HS-27A (cell line): ENCODE measurements at places on chromosomes 16 and 17.

DNA sequence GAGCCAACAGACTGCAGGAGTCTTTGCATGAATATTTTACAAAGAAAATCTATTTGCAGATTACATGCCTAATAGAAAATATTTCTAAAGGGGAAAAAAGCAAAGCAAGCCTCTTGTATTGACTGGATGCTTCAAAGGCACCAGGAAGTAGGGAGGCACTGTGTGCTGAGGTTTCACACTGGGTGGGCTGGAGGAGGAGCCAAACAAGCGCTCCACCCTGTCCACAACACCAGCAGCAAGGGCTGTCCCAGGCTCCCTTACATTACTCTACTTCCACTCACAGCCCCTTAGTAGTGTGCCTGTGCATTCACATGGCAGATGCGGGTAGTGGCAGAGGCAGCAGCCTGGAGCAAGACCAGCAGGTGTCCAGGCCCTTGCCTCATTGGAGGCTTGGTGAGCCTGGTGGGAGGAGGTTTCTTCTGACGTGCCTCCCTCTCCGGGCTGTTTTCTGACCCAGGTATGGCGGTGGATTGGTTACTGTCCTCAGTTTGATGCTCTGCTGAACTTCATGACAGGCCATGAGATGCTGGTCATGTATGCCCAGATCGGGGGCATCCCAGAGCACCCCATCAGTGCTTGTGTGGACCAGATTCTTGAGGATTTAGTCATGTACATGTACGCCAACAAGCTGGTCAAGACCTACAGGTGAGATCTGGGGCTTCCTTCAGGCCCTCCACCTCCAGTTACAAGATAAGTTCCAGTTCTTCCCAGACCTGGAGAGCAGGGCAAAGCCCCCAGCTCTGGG lies 7.0 kb upstream of the CCNF start:
- DNase-seq: no peak

- DNase-seq: no peak
Observed at GRCh38 chr17:41394254-41394996, 3.0 kb downstream of the KRT31 start.

GRCh38 chr17:81891303-81891552 lies 158 bp downstream of the ALYREF start:
- no peak for DNase-seq

- DNase-seq: no peak
Observed at GRCh38 chr16:87344931-87345631, 27.9 kb upstream of the C16orf95 start.

- DNase-seq: no peak
Observed at GRCh38 chr17:81470944-81471817, 41.4 kb downstream of the ACTG1 start.

- no peak for DNase-seq
Observed at GRCh38 chr16:59249011-59249410, 514.9 kb upstream of the GOT2 start.

GRCh38 chr16:11063448-11064201 lies 119.3 kb downstream of the CLEC16A start:
- no peak for DNase-seq

DNA sequence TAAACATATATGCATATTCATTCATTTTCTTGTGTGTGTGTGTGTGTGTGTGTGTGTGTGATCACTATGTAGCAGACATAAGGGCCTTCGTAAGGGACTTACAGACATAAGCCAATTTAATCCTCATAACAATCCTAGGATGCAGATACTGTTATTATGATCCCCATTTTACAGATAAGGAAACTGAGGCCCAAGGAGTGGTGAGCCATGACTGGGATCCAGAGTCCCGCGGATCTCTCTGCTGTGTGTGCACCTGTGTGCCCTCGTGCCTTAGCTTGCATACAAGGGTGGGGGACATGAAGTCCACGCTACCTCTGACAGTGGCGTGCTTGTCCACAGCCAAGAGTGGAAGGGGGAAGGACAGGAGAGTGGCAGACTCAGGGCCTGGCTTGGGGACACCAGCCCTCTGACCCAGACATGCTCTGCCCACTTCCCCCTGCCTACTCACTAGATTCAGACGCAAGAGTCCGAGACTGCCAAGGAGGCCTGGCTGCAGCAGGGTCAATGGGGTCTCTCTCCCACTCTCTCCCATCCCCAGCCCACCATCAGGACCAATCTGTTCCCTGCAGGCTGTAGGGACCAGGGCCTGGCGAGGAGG lies 9.8 kb upstream of the SMTNL2 start:
- DNase-seq: no peak

- peak; percentile 29 for DNase-seq
Observed at GRCh38 chr17:19646788-19647696, 1.5 kb upstream of the ALDH3A2 start.

DNA sequence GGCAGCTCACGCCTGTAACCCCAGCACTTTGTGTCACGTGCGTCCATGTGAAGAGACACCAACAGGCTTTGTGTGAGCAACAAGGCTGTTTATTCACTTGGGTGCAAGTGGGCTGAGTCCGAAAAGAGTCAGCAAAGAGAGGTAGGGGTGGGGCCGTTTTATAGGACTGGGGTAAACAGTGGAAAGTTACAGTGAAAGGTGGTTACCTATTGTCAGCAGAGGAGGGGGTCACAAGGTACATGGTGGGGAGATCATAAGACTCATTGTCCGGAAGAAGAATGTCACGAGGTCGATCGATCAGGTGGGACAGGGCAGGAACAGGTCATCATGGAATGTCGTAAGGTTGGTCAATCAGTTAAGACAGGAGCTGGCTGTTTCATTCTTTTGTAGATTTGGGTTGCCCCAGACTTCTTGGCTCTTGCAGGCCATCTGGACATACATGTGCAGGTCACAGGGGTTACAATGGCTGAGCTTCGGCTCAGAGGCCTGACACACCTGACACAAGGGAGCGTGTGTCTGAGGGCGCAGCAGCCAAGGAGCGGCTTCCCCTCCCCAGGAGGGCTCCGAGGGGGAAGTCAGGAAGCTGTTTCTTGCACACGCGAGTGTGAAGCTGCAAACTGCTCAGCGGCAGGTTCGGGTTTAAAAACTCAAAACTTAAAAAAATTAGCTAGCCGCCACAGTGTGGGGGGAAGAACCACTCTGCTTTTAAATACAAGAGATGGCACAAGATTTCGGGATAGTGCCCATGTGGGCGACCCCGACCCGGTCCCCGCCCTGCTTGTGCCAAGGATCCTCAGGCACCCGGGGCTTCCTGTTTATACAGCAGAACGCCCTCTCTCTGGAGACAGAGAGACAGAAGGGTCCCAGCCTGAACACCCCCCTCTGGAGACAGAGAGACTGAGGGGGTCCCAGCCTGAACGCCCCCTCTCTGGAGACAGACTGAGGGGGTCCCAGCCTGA lies 12.4 kb upstream of the TEX19 start:
- no peak for DNase-seq

- DNase-seq: no peak
Observed at GRCh38 chr16:9658586-9658985, 523.6 kb downstream of the GRIN2A start.

DNA sequence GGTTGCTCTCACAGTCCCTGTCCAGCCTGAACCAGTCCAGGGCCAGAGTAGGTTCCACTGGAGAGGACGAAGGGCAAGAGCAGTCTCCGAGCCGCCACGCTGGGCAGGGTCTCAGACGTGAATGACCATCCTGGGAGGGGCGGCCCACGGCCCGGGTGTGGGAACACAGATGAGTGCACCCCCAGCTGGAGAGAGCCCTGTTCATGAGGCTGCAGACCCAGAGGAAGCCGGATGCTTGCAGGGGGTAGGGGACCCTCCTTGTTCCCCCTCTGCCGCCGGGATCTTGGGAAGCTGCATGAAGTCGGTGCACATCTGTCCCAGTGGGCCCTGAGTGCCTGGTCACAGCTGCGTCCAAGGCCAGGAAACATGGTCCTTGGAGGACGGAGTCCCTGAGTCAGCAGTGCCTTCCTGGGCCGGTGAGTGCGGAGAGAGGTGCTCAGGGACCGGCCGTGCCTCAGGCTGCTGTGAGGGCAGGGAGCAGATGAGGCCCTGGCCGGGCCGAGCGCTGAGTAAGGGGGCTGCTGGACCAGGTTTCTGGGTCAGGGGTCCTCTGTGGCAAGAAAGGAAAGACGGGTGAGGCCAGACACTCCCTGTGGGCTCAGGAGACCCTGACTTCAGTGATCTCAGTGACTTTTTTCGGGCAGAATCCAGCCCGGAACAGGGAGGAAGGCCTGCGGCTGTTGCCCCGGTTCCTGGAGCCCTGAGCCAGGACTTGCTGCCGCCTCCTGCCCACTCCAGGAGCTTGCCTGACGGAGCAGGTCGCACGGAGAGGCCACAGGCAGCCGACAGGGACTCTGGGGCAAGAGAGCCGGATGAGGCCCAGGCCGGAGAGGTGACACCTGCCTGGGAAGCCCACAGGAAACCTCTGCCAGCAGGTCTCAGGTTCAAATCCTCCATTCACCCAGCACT lies 45.8 kb downstream of the ACTG1 start:
- no peak for DNase-seq

- DNase-seq: no peak
Observed at GRCh38 chr17:9108146-9108545, 86.8 kb downstream of the NTN1 start.

- no peak for DNase-seq
Observed at GRCh38 chr16:49464877-49465504, 91.4 kb downstream of the C16orf78 start.

GRCh38 chr17:2700491-2701141 lies 10.9 kb downstream of the CLUH start:
- no peak for DNase-seq

- no peak for DNase-seq
Observed at GRCh38 chr16:77430360-77430759, 4.5 kb downstream of the ADAMTS18 start.

GRCh38 chr16:28932339-28933141 lies 769 bp downstream of the CD19 start:
- DNase-seq: no peak
